ENCODE measurements at places on chromosomes 6 and 20.
A peak's percentile ranks its signal among the peaks of the same experiment; 100 is the strongest.

GRCh38 chr6:13573669-13574110 lies 711 bp upstream of the SIRT5 start:
- DNase-seq, result peak; percentile 20

DNA sequence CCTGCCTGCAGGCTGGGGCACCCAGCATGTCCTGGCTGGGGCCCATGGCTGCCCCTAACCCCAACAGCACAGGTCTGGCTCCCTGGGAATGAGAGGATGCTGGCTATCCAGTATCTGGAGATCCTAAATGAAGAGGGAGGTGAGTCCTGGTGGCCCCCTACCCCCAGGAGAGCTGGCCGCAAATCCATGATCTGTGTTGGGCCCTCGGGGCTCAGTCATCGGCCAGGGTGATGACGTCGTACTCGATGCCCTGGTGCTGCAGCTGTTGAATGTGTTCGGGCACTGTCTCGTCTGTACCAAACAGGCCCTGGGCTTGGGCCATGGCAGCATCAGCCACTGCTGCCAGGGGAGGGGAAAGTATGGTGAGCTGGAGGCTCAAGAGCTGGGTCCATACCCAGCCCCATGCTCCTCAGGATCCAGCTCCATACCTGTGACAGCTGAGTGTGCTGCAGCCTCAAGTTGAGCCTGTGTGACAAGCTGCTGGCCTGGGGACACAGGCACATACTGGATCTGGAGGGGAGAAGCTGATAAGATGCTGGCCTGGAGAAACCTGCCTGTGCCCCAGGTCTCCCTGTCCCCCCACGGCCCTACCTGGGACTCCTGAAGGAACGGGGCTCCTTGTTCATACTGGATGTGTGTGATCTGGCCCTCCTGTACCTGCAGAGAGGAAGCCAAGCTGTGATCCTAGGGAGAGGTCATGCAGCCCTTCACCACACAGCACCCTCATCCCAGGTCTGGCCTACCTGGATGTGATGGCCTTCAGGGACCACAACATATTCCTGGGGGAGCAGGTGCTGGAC lies 14.5 kb downstream of the PCIF1 start:
- no peak for DNase-seq

GRCh38 chr6:551829-552350 lies 105.0 kb downstream of the HUS1B start:
- no peak for DNase-seq

GRCh38 chr6:79048611-79049010 lies 29.4 kb downstream of the PHIP start:
- DNase-seq, result no peak

- no peak for DNase-seq
These were observed 47.7 kb downstream of the DNAH8 start for GRCh38 chr6:38762848-38763247.

GRCh38 chr6:110474500-110474899 lies 1.9 kb downstream of the SLC22A16 start:
- DNase-seq, result no peak

DNA sequence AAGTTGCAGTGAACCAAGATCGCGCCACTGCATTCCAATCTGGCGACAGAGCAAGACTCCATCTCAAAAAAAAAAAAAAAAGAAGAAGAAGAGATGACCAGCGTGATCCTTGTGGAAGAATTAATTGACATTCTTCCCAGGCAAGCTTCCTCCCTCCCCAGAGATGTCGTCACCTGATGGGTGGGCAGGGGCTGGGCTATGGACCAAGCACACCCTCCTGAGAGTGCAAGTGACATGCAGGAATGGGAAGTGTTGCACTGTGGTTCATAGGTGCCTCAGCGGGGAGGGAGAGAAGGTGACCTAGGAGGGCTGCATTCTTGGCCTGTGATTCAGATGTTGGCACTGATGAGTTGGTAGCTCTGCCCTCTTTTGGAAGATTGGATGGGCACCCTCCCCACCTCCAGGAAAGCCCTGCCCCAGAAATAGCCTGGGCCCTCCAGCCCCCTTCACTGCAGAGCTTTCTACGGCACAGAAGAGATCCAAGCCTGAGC lies 37.8 kb downstream of the TAF8 start:
- DNase-seq, result no peak

GRCh38 chr6:30101444-30102413 lies 11.2 kb downstream of the TRIM31 start:
- peak; percentile 94 for DNase-seq

DNA sequence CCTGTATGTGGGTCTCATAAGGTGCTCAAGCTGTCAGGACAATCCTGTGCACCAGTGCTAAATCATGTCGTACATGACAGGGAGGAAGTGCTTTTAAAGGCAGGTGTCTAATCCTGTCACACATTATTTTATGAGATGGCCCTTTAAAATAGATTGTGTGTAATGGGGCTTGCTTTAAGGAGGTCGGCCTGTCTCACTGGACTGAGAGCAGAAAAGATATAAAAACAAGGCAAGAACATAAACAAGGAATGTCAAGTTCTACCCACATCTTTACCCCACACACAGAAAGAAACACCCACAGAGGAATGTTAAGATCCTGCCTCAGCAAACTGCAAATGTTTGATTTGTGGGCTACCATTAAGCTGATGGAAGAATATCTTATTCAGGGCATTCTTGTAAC lies 279.0 kb downstream of the FOXA2 start:
- DNase-seq, result no peak

DNA sequence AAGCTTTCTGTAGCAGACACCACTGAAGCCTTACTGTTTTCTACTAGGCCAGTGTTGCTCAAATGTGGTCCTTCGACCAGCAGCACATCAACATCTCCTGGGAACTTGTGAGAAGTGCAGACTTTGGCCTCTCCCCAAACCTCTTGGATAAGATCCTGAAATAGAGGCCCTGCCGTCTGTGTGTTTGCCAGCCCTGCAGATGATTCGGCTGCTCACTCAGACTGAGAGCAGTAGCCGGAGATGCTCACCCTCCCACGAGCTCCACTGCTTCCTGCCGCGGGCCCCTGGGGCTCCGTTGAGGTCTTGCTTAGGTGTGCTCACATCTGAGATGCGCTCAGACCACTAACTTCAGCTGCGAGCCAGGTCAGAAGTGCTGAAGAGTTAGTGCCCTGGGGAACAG lies 129.5 kb upstream of the SSTR4 start:
- DNase-seq, result no peak

DNA sequence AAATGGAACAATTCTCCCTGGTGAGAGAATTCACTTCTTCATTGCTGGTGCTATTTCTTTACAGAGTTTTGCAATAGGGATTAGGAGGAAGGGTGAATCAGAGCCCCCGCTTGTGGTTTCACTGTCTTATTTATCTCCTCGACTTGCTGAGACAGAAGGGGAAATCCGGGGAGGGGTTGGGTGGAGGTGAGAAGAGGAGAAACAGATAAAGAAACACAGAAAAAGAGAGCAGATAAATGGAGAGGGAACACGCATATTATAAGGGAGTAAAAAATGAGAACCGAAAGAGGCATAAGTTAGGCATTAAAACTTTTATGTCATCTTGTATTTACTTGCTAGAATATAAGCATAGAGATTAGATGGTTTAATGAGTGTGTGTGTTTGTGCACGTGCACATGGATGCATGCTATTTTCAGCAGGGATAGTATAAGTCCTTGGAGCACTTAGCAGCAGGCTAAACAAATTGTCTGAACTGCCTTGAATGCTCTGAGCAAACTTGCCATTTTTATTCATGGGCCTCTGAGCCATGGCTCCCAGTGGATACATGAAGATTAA lies 105.0 kb downstream of the OLIG3 start:
- DNase-seq, result no peak

GRCh38 chr6:88982720-88983119 lies 19.3 kb upstream of the RNGTT start:
- no peak for DNase-seq

GRCh38 chr6:106125925-106126435 lies 39.8 kb downstream of the PRDM1 start:
- DNase-seq, result no peak

- DNase-seq, result no peak
These were observed 18.0 kb downstream of the POLH start for GRCh38 chr6:43593938-43594337.

GRCh38 chr6:167798453-167798852 lies 28.3 kb upstream of the AFDN start:
- DNase-seq, result no peak

- no peak for DNase-seq
These were observed 140.3 kb upstream of the AGPAT4 start for GRCh38 chr6:161414180-161414579.

- no peak for DNase-seq
These were observed 11.8 kb downstream of the MAP3K4 start for GRCh38 chr6:161003336-161003735.

GRCh38 chr6:157461000-157461915 lies 80.3 kb downstream of the ZDHHC14 start:
- no peak for DNase-seq

DNA sequence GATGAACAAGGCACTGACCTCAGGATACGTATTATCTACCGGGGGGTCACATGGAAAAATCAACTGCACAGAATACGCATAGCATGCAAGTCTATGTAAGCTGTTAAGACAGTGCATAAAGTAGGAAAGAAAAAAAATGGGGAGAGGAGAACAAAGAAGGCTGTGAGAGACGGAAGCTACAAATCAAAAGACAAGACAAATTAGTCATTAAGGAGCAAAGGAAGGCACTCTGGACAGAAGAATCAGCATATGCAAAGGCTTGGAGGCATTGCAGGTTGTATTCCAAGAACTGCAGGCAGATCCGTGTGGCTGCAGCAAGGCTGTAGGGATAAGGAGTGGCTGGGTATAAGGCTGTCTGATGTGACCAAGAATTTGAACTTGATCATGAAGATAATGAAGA lies 89.0 kb downstream of the NRSN1 start:
- no peak for DNase-seq

- DNase-seq, result no peak
These were observed 108.1 kb downstream of the PHF3 start for GRCh38 chr6:63743691-63744090.

DNA sequence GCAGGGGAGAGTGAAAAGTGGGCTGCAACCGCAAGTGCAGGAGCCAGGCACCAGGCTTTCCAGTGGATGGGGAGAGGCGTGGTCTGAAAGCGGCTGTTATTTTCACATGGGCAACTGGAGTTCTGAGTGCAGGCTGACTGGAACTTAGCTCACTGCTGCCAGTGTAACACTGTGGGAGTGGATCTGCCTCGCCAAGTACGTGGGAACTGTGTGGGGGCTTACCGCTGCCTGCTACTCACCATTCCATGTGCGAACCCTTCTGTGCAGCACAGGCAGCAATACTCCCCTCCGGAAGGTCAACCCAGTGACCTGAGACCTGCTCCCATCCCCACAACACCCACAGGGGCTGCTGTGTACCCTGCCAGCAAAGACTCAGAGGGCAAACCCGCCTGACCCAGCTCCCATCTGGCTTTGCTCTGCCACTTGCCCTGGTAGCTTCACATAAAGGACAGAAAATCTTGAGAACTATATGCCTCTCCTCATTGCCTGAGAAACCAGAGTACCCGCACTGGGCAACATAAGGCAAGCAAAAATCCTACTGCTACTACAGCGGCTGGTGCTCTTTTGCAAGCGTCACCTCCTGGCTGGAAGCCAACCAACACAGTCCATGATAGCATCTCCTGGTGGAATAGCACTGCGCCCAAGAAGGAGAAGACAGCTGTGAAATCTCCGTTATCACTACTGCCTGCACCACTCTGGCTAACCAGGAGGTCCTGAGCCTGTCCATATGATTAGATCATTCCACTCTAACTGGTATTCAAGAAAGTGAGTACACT lies 54.4 kb upstream of the SIRPG start:
- DNase-seq, result no peak

- DNase-seq, result no peak
These were observed 234.6 kb downstream of the ANKRD60 start for GRCh38 chr20:57993716-57994431.

GRCh38 chr6:22928775-22929174 lies 359.4 kb downstream of the HDGFL1 start:
- DNase-seq, result no peak

DNA sequence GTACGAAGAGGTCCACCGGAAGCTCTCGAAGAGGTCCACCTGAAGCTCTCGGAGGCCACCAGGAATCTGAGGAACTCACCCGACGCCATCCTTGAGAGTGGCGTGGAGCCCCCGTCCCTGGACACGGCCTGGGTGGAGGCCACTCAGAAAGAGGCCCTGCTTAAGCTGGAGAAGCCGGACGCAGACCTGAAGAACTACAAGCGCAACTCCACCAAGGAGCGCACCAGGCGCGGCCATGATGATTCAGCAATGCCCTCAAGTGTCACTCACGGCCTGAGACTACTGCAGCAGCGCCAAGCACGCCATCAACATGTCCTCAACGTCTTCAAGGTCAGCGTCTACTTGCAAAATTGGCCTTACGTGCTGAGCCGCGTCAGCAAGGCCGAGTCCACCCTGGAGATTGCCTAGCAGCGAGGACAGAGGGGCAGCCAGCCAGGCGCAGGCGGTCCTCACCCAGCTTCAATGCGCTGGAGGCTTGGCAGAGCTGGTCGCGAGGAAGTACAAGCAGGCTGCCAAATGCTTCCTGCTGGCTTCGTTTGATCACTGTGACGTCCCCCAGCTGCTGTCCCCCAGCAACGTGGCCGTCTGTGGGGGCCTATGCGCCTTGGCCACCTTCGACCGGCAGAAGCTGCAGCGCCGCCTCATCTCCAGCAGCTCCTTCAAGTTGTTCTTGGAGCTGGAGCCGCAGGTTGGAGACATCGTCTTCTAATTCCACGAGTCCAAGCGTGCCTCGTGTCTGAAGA lies 7.7 kb upstream of the GJA10 start:
- no peak for DNase-seq

GRCh38 chr20:24948939-24949679 lies at the start of gene CST7:
Gene CST7, plus strand, starts transcription at chr20:24949269. Its CDS starts 237 bp downstream, at chr20:24949506.
- no peak for DNase-seq

GRCh38 chr20:63066506-63067265 lies 59.9 kb upstream of the BHLHE23 start:
- no peak for DNase-seq

GRCh38 chr6:33425668-33426577 lies 6.1 kb downstream of the SYNGAP1 start:
- DNase-seq, result peak; percentile 86

DNA sequence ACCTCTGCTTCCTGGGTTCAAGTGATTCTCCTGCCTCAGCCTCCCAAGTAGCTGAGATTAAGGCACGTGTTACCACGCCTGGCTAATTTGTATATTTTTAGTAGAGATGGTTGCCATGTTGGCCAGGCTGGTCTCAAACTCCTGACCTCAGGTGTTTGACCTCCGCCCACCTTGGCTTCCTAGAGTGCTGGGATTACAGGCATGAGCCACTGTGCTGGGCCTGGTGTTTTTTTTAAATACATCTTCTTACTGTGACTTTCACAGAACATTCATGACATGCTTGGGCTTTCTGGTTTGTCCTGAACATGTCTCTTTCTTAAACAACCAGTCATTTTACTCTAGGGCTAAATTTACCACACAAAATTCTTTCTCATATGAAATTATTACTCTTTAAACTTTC lies 34.7 kb upstream of the FAM8A1 start:
- no peak for DNase-seq
